ENCODE measurements at places on chromosomes 1 and 21.
A peak's percentile ranks its signal among the peaks of the same experiment; 100 is the strongest.

DNA sequence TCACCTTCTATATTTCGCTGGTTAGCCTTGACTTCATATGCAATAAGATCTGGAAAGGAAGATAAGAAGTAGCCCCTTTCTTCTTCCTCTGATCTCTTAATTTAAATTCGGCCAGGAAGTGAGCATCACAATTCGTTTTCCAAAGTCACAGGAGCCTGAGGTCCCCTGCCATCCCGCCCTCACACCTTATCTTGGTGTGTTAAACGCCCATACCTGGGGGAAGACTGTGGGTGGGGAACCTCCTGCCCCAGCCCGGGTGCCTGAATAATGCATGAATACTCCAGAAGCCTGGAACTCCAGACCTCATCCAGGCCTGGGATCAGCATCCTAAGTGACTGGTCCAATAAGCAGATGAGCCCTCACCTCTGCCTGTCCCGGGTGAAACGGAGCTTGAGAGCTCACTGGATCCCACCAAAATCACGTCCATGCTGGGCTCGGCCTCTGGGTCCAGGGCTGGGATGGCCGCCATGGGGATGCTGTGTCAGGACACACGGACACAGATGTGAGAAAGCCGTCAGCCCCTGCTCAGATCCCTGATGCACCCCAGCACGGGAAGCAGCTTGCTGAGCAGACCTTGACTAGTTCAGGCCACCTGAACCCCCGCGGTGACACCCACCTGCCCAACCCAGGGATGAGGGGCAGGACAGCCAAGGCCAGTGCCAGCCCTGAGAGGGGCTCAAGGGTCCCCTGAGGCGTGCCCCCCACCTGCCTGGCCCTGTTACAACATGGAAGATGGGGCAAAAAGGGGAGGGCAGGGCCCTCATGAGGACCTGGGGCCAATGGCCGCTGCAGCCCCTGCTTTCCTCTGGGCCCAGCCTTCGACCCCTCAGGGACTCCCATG lies 686 bp downstream of the DNMT3L start:
- no peak for DNase-seq

- peak; percentile 87 for DNase-seq
These were observed 18.4 kb downstream of the MTX1 start for GRCh38 chr1:155226910-155227260.

DNA sequence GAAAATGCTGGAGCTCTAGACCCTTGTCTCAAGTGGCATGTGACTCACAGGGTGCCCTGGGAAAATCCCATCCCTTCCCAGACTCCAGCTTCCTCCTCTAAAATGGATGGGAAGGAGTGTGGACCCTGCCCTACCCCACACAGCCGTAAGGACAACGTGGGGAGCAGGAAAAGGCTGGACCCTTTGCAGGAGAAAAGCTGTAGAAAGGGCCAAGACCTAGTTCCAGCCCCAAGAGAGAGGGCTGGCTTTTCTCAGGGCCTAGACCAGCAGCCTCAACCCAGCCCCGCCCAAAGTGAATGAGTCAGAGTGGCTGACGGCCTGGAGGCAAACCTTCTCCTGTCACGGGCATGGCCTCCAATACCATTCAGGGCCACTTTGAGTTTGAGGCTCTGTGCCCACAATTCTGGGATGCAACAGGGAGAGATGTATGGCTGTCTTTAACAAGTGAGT lies 1.1 kb downstream of the LAMB3 start:
- DNase-seq: no peak

DNA sequence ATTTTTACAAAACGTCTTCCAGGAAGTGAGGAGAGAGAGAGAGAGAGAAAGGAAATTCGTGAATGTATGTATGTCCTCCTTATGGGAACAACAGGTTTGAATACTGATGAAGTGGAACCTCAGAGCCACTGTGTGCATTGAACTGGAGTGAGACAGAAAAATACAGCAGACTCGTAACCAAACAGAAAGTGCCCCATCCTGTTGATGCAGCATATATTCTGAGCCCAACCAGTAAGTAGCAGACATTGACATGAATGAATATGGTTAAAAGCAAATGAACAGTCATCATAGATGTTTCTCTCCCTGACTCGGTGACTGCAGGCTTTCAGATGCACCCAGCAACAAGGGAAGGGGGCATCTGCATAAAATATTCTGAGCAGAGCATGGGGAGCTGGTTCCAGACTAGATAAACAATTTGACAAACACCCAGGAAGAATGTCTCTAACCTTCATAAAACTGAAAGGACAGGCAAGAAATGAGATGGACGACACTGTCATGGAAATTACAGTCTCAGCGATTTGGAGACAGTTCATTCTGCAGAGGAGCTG lies 471.0 kb upstream of the PBX1 start:
- DNase-seq: no peak

DNA sequence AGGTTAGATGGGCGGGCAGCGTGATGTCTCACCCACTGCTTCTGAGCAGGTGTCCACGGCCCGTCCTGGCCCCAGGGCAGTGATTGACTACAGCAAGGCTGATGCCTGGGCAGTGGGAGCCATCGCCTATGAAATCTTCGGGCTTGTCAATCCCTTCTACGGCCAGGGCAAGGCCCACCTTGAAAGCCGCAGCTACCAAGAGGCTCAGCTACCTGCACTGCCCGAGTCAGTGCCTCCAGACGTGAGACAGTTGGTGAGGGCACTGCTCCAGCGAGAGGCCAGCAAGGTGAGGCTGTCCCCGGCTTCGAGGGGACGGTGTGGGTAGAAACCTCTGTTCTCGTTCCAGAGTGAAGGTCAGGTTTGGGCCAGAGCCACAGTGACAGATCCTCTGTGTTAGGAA lies 12.2 kb downstream of the DDOST start:
- no peak for DNase-seq

- peak; percentile 52 for DNase-seq
These were observed 36.2 kb downstream of the SIM2 start for GRCh38 chr21:36735201-36735515.

DNA sequence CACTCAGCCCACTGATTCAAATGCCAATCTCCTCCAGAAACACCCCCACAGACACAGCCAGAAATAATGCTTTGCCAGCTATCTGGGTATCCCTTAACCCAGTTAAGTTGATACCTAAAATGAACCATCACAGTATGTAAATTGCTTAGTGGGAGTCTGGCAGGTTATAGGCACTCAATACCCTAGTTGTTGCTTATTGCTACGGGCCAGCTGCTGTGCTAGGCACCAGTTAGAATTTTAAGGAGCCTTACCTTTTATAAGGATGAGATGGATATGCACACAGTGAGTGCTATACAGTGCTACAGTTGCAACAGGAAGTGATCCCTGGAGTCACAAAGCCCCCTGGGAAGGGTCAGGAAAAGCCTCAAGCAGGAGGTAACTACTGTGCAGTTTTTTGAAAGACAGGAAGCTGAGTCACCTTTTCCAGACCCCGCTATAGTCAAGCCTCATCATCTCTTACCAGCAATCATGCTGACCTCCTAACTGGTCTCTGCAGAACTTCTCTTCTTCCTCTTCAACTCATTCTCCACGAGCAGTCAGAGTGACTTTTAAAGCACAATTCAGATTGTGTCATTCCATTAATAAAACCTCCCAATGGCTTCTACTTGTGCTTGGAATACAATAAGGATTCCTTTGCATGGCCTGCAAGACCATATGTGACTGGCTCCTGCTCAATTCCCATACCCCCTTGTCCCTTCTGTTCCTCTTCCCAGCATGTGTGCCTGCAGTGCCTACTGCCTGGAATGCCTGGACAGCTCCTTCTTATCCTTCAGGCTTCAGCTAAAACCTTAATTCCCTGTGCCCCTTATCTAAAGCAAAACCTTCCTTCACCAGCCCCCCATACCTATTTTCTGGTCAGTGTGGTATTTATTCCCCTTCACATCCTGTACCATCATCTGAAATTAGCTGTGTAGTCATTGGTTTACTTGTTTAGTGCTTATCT lies 10.4 kb upstream of the TLR5 start:
- no peak for DNase-seq

GRCh38 chr1:69993810-69994209 lies 211.6 kb downstream of the LRRC40 start:
- no peak for DNase-seq

- no peak for DNase-seq
These were observed 4.1 kb upstream of the PTPN7 start for GRCh38 chr1:202164271-202165037.

DNA sequence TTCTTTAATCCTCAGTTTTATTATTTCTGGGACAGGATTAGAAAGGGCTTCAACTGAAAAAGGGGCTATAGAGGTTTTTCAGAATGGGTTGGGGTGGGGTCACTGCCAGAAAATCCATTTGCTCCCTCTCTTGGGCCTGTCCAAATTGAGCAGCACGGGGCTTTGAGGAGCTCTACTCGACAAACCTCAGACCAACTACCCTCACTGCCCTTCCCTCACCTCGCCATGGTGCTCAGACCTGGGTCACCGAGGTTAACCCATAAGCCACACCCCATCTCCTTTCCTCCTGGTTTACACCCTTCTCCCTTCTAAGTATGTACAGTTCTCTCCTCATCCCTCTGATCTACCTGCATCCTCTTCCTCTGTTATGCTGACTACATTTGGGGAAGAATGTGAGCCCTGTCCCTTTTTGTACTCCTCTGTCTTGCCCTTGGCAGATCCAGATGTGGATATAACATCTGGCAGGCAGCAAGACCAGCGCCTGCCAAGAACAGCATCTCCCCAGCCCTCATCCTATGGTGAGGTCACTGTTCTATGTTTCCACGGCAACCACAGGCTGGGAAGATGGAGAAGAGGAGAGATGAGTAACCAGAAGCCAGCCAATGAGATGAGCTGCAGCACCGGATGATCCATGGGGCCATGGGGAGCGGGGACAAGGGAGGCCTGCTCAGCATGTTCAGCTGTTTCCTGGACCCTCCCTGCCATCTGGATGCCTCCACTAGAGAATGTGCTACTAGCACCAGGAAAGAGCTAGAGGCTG lies 3.7 kb upstream of the FABP3 start:
- peak; percentile 96 for DNase-seq

DNA sequence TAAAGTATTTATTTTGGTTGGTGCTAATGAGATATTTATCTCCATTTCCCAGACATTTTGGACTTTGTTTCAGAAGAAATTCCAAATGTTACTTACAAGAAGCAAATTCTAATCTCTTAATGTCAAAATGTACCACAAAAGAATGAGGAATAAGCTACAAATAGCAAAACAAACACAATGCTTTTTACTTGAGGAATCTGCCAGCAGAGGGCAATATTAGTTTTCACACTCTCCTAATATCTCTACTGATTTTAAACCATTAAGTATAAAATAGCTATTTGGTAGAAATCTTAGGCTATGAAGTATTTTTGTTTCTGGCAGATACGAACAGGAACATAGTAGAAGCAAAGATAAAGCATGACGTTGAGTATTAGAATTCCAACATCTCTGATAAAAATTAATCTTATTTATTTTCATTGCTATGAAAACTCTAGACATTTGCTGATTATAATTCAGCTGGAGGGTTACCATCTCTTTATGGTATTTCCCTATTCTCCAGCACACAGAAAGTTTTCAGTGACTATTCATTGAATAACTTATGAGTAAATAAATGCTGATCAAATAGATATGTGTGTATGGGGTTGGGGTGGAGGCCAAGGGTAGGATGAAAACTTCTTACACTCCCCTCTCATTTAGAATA lies 13.4 kb upstream of the HMCN1 start:
- no peak for DNase-seq

DNA sequence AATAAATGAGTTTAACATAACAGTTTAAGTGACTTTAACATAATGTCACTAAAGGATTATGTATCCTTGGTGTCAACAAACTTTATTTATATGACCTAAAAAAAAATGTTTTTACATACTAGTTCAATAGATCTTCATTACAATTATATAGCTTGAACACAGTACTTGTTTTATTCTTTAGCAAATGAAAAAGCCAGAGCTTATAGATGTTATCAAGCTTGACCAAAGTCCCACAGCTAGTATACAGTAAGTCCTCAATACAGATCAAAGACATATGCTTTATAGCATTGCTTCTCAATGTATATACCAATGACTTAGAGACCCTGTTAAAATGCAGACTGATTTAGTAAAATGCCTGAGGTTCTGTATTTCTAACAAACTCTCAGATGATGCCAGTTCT lies 42.4 kb downstream of the UCHL5 start:
- DNase-seq: no peak

DNA sequence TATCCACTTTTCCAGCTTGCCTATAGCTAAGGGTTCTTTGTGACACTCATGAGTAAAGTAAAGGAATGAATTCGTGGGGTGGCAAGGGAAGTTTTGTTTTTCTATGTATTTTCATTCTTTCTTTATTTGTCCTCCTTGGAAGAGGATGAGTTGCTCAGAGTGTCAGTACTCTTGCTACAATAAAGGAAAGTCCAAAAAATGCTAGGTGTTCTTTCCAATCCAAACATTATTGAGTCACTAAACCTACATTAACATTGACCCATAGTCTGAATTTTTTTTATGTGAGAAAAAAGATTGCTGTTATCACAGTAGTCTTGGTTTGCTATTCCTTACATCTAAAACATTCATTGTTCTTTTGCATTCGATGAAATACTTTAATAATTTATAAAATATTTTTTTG lies 959.9 kb upstream of the ADGRL4 start:
- no peak for DNase-seq

- DNase-seq: no peak
These were observed 27.2 kb downstream of the IRF2BP2 start for GRCh38 chr1:234582681-234583301.

GRCh38 chr1:43619996-43620920 lies 29.7 kb upstream of the KDM4A start:
- no peak for DNase-seq

DNA sequence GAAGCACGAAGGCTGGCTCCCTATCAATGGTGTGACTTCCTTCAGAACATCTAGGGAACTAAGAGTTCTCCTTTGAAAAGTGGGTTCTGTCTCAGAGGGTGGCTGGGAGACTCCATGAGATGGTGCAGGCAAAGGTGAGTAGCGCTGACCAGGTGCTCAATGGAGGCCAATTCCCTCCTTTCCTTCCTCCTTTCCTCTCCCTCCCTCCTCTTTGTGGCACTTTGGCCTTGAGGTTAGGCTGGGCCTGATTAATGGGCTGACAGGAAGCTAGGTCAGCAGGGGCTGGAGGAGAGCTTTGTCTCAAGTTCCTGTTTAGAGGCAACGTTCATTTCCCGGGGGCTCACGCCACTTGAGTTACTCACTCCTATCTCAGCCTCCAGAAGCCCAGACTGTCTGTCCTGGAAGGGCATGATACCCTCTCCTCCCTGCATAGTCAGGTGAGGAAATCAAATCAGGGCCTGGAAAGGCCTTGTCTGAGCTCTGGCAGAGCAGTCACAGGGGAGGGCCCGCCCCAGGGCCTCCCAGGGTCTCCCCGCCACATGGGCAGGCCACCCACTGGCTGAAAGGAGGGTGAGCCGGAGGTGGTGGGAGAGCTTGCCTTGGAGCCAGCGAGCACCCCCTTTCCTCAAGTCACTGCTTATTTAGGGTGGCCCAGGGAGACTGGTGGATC lies 58.4 kb upstream of the SSBP3 start:
- no peak for DNase-seq

GRCh38 chr21:36466061-36466511 lies 13.8 kb downstream of the CLDN14 start:
- DNase-seq: no peak

All from posterior cingulate gyrus (tissue), 11 donors.